ENCODE measurements at places on chromosomes 7 and 10.

- no peak for DNase-seq
Observed at GRCh38 chr7:98626460-98627412, 9.7 kb downstream of the NPTX2 start.

DNA sequence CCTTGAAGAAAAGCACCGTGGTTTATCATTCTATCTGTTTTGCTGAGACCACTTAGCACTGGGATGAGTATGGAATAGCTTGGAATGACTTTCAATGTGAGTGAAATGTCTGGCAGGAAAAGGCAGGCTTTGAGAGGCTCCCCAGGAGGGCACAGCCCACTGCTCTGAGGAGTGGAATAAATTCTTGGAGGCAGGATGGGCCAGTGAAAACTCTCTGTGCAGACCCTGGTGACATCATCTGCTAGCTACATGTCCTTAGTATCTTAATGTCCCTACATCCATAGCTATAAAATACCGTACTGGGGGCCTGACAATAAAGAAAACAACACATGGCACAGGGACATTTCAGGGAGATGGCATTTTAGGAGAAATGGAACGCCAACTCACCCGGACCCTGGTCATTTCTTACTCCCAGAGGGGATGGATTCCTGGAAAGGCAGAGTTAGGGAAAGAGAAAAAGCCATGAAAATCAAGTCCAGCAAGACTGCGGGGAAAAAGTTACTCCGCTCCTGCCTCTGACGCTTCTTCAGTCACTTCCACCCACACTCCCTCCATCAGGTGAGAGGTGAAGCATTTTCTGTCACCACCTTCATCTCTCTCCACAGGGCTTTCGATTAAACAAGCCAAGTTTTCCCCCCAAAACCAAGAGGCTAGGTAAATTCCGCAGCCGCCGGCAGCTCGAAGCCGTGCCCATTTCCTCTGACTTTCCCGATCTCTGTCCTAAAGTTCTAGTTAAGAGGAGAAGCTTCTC is 991 bp downstream of the ZNF239 start:
- no peak for DNase-seq

DNA sequence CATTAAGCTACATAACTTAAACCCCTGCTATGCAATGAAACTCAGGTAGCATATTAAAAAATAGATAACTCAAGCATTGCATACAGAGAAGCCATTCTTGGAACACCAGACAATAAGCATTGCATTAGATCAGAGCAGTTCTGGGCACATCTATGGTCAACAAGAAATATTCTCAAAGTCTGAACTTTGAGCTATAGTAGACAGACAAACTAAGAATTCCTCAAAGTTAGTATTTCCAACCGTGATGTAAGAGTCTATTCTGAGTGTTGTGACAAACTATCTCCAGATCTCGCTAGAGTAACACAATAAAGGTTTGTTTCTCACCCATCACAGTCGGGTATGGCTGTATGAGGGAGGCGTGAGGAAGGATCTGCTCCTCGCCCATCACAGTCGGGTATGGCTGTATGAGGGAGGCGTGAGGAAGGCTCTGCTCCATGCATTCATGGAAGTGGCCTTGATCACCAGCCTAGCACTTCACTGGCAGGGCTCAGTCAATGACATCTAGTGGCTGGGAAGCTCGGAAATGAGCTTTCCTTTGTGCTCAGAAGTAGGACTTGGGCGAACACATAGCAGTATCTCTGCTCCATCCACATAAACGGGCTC is 61.6 kb upstream of the ANKRD1 start:
- no peak for DNase-seq

- no peak for DNase-seq
Observed at GRCh38 chr10:70729763-70730357, 55.3 kb downstream of the TBATA start.

DNA sequence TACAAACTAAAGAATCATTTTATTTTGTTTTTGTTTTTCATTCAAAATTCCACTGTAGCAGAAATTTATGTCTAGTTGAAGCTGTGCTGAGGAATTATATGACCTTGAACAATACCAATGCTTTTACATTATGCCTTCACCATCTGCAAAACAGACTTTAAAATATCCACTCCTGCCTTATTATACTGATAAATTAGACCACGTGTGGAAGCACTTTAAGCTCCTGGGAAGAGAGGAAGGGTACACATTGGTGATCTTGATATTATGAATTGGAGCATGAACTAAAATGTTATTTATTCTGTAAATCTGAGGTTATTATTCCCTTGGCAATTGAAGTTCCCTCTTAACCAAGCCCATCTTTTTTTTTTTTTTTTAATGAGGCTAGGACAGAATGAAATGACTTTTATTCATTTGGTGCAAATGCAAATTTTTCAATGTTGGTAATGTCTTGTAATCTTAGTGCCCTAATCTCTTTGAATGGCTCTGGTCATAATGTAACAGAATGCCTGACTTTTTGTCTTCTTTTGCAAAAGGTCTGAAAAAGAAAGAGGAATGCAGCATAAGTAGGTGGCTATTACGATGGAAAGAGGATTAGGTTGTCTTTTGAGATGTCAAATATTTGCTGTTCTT is 139.9 kb upstream of the COBL start:
- no peak for DNase-seq

DNA sequence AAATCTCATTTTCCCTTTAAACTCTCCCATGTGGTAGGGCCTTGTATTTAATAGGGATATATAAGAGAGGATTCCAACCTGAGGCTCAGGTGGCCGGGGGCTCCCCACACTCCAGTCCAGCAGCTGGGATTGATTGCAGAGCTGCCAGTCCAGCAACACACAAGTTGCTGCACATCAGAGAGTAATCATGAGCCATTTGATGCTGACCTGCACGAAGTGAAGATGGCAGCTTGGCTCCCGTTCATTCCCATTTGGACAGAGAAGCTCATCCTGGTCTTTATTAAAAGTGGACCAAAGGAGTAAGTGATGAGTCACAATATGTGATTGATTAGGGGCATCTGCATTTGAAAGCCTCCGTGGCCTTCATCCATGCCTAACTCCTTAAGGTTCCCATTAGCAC is 202.4 kb downstream of the PLXNA4 start:
- no peak for DNase-seq

DNA sequence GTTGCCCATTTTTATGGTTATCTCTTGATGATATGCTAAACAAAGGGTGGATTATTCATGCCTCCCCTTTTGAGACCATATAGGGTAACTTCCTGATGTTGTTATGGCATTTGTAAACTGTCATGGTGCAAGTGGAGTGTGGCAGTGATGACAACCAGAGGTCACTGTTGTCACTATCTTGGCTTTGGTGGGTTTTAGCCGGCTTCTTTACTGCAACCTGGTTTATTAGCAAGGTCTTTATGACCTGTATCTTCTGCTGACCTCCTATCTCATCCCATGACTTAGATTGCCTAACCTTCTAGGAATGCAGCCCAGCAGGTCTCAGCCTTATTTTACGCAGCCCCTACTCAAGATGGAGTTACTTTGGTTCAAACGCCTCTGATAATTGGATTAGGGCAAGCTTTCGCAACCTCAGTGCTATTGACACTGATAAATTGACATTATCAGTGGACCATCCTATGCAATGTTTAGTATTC is 36.9 kb downstream of the BAG3 start:
- no peak for DNase-seq

GRCh38 chr10:23110722-23111516 is 15.5 kb downstream of the MSRB2 start:
- DNase-seq = no peak

DNA sequence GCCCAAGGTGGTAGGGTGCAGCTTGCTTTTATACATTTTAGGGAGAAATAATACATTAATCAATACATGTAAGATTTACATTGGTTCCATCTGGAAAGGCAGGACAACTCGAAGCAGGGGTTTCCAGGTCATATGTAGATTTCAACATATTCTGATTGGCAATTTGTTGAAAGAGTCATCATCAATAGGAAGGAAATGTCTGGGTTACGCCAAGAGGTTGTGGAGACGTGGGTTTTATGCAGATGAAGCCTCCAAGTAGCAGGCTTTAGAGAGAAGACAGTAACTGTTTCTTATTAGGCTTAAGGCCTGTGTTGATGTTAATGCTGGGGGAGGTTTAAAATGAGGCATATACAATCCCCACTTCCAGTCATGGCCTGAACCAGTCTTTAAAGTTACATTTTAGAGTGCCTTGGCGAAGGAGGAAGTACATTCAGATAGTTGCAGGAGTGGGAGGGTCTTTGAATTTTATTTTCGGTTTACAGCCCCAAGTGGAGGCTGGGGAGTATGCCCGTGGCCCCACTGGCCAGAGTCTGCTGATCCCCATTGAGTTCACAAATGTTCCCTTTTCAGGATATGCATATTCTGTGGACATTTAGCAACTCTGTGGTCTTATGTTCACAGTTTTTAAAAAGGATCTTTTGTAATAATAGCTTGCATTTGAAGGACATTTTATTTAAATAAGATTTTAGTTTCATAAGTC is 166.0 kb upstream of the GDF10 start:
- no peak for DNase-seq

GRCh38 chr7:71354716-71355115 is 222.8 kb downstream of the GALNT17 start:
- DNase-seq = no peak

DNA sequence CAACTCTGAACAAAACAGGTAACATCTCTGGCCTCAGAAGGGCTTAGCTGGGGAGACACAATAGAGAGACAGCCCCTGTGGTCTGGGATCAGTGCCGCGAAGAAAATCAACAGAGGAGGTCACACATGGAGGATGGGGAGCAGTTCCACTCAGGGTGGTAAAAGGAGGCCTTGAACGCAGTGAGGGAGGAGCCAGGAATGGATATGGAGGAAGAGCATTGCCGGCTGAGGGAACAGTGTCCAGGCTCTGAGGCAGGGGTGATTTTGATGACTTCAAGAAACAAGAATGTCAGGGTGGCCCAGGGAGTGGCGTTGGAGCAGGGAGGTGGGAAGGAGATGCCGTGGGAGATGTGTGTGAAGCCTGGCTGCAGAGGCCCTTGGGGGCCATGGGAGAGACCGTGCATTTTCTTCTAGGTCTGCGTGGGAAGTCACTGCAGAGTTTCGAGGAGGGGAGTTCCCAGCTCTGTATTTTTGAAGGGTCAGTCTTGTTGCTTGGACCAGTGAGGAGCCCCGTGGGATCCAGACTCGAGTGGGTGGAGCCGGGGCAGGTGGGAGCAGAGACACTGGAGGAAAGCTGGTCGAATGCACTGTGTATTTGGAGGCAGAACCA is 35.7 kb upstream of the SH2D4B start:
- no peak for DNase-seq

GRCh38 chr10:716821-717220 is 27.4 kb upstream of the DIP2C start:
- DNase-seq = no peak

GRCh38 chr7:12685550-12685949 is 1.9 kb upstream of the ARL4A start:
- peak; percentile 1 for DNase-seq

DNA sequence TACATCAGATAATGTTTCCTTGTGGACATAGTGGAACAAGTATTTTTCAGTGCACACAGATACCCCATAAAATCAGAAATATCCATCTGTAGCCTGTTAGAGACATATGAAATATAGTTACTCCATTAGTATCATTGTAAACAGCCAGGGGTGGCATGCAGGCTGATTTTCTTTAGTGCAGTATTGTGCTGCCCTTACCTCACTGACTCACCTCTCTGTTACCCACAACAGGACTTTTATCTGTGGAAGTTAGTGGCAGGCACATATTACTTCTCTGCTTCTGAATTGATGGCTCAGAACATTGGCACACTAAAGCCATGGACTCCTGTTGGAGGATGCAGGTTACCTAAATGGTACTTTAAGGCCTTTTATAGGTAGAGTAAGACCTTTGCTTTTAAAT is 70.0 kb downstream of the SLC25A40 start:
- no peak for DNase-seq

GRCh38 chr7:157515342-157516041 is 178.7 kb downstream of the DNAJB6 start:
- no peak for DNase-seq

DNA sequence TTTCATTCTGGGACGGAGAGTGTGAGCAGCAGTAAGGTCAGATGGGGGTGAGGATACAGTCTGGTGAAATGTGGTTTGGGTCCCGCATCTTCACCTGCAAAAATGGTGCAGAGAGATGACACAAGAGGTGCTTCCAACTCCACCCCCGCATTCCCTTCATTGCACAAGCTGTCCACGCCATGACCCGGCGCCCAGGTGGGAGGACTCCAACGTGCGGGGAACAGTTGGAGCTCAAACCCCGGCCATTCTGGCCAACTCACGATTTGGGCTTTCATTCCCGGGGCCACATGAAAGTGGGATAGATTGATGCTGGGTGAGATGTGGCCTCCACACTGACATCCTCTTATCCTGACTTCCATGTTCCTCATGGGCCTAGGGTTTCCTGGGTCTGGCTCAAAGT is 34.6 kb upstream of the ZNF273 start:
- DNase-seq = no peak

GRCh38 chr7:120233338-120233737 is 39.6 kb upstream of the KCND2 start:
- no peak for DNase-seq

GRCh38 chr10:29057822-29058331 is 231.0 kb upstream of the LYZL1 start:
- no peak for DNase-seq

DNA sequence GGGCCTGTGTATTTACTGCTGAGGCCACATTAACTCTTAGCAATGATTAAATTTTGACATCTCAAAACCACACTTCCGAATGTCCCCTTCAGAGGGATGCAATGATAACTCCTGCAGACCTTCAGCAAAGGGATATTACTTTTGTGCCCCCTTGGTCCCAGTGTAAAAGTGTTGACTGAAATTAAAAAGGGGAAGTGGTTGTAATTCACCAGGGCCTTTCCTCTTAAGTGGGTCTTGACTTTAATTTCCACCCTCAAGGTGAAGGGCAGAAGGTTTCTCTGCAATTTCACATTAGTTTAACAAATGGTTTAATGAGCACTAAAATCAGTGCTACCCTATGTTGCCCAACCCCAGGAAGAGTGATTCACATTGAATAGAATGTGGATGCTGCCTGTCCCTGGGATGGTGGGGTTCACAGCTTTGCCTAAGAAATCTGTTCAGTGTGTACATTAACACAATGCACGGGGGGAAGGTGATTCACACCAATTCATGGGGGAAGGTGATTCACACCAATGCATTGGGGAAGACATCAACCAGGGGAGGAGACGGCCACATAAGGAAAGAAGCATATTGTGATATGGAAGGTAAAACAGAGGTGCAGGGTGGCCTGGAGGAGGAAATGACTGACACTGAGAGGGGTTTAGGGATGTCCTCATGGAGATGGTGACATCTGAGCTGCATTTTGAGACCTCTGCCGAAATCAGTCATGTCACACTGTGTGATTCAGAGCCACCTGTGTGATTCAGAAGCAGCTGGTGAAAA is 19.4 kb upstream of the TNS3 start:
- DNase-seq = no peak

DNA sequence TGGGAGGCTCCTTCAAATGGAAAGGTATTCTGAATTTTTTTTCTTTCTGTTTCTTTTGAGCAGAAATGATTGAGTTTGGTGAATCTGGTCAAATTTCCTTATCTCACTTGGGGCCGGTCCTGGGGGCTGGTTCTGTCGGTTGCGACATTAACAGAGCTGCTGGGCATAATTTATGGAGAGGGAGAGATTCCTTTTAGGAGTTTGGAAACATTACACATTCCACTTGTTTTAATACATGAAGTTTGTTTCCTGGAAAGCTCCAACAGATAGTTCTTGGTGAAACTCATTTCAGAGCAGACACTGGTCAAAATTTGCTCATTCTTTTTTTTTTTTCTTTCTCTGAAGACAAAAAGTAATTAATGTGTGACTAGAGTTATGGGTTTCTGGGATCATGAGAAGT is 129.9 kb downstream of the ABCA13 start:
- no peak for DNase-seq

GRCh38 chr7:100785878-100786277 is 41.4 kb downstream of the EPHB4 start:
- DNase-seq = no peak

Data from stimulated activated CD4-positive, alpha-beta T cell treated with anti-CD3 and anti-CD28 coated beads, Interleukin-1b, Interleukin-23, amount 100 ng/mL, for 1 hour (primary cell).